ENCODE measurements at places on chromosomes 12 and 14. TPM values are rescaled to one million over a fixed set of nuclear protein-coding genes. Genes with fewer than 3 reads are reported as not detected.

CPNE6 gene
- polyA plus RNA-seq: not detected

OXA1L gene
- polyA plus RNA-seq: 126 TPM

CD4 gene
- polyA plus RNA-seq: not detected

SIX6 gene
- not detected for polyA plus RNA-seq

CNPY2 gene
- 150 TPM for polyA plus RNA-seq

DNA sequence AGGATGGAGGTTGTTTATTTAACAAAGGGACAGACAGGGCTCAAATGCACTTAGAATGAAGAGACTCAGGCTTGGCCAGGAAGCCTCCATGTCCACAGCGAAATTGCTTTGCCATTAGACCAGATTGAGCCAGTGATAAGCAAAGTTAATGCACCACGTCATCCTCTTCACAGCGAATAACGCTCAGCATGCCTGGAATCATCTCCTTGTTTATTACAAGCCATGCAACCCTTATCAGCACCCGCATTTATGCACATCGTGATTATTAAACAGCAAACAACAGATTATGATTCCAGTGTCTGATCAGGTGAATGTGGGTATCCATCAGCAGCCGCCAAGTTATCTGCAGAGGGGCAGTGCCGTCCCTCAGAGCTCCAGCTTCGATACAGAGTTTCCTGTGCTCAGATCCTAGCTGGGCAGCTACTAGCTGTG, 175.0 kb upstream of the TMEM132C start:
- no peak for DNase-seq

GRCh38 chr12:107130830-107131611, 37.7 kb upstream of the CRY1 start:
- DNase-seq: no peak

- DNase-seq: no peak
These were observed 119.2 kb downstream of the TMTC2 start for GRCh38 chr12:82805812-82806497.

DPPA3 gene
- not detected for polyA plus RNA-seq

GRCh38 chr14:102418169-102418852, 55.6 kb downstream of the TECPR2 start:
- DNase-seq: no peak

PMCH gene
- polyA plus RNA-seq: not detected

DNA sequence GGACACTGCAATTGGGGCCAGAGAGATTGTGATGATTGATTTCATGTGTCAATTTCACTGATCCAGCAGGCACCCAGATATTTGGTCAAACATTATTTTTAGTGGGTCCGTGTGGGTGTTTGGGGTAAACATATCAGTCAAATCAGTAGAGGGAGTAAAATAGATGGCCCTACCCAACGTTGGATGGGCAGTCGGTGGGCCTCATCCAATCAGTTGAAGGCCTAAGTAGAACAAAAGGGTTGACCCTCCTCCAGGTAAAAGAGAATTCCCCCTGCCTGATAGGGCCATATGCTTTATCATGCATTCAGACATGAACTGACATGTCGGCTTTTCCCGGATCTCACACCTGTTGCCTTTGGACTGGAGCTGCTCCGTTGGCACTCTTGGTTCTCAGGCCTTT, 195.1 kb upstream of the CAND1 start:
- no peak for DNase-seq

SYNE2 gene
- 2.8 TPM for polyA plus RNA-seq

DNA sequence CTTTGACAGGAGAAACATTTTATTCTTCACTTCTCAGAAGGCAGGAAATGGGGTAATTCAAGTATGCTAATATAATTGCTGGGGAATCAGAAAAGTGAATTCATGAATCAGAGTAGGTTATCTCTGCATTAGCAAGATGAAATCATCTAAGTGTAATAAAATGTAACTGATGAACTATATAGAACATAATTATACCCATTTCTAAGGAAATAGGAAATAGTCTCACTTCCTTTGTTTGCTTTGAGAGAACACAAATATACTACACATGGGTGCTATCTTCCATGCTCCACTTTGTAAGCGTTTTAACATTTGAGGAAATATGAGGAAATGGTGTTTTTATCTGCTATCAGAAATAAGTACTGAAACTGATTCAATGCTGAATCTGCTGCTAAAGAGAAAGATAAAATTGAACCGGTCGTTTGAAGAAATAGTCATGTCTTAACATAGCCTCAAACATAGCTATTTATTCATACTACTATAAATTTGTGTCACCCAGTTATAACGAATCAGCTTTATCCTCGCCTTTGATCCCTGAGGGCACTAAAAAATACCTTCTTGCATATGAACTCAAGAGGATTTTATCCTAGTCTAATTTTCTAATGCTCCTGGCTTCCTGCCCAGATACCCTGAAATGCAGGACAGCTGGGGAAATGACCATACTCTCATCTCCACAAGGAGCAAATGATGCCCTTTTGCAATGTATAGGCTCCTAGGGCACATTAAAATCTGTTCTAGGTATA, 696.0 kb downstream of the C12orf50 start:
- no peak for DNase-seq

ABCC9 gene
- not detected for polyA plus RNA-seq

DNA sequence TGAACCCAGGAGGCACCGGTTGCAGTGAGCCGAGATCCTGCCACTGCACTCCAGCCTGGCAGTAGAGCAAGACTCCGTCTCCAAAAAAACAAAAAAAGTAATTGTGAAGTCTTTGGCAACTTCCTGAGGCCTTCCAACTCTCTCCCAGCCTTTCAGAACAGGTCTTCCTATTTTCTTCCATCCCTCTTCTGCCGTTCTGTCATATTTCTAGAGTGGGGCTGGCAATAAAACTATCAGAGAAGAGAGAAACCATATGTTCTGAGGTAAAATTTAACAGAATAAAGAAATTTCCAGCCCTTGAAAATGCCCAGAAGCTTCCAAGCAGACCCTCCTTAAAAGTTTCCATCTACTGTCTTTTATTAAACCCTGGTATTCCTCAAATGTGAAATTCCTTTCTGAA, 100.4 kb downstream of the HMGA2 start:
- no peak for DNase-seq

ZC2HC1C gene
- polyA plus RNA-seq: 2.7 TPM

DNA sequence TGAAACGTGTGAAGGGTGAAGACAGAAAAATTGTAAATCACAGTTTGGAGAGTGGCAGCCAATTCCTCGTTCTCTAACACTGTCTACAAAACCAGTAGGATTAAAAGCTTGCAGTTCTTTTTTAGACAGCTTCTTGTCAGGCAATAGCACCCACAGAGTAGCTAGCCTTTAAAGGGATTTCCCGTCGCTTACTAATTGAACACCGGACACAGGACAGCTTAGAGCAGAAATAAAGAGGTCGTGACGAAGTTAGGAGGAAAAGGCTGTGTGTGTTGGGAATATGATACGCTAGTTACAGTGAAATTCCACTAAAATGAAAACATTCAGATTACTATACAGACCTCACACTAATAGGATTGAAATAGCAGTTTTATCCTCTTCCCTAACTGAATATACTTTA, 149.1 kb upstream of the FLRT2 start:
- no peak for DNase-seq

DNA sequence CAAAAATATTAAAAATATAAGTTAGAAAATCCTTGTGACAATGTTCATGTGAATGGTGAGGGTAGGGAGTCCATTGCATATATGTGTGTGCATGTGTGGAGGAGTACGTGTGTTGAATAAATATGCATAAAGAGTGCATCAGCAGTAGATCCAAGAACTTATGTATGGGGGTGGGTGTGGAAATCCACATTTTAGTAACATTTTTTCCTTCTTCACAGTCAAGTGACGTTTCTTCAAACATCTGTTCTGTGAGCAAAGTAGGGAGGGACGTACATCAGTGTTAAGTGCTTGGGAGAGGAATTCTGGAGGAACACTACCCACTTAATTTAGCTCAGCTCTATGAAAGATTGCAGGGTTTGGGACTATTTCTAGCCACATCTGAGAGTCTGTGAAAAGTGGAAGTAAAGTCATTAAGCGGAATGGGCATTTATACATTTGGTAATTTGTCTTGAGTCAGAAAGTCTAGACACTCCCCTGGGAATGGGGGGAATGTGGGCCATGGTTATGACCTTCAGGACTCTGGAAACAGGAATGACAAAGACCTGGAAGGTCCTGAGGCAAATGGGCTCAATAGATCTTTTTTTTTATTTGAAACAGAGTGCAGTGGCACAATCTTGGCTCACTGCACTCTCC, 156.4 kb upstream of the PLXNC1 start:
- no peak for DNase-seq

- DNase-seq: no peak
These were observed 266.8 kb downstream of the ADAMTS20 start for GRCh38 chr12:43285159-43285598.

KLHDC1 gene
- 1.2 TPM for polyA plus RNA-seq

DNA sequence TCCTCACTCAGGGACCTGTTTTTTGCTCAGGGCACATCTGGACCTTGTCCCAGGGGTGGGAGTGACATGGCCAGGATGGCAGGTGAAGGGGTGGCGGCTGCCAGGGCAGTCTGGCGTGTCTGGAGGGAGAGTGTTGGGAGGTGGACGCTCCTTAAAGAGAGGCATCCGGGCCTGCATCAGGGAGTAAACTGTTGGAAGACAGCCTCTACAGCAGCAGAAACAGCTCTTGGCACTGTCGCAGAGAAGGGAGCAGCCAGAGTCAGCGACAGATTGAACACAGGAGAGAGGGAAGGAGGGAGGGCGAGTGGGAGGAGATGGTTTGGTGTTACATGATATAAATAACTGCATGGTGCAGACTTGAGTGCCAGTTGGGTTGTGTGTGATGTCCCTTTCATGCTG, 52.8 kb downstream of the IGF1 start:
- DNase-seq: no peak

DNA sequence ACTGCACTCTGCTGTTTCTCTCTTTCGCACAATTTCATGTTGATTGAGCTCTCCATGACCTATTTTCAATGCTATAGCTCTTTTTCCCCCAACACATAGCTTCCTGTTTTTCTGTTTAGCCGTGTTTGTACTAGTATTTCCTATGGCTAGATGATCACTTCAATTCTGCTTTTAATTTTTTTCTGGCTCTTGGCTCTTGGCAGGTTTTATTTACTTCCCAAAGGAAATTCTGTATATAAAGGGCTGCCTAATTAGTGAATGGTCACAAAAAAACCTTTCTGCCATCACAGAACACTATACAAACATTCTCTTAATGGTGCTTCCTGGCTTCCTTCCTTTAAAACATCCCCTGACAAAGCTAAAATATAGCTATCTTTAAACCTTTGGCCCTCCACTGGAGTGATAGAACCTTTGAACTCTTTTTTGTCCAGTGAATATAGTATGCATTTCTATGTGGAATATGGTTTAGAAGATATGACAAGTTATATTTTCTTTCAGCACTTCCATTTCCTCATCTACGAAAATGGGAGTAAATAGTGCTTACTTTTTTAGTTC, 88.2 kb downstream of the RASSF9 start:
- no peak for DNase-seq

GRCh38 chr14:106877517-106877916, 1351.1 kb downstream of the TMEM121 start:
- no peak for DNase-seq

DNA sequence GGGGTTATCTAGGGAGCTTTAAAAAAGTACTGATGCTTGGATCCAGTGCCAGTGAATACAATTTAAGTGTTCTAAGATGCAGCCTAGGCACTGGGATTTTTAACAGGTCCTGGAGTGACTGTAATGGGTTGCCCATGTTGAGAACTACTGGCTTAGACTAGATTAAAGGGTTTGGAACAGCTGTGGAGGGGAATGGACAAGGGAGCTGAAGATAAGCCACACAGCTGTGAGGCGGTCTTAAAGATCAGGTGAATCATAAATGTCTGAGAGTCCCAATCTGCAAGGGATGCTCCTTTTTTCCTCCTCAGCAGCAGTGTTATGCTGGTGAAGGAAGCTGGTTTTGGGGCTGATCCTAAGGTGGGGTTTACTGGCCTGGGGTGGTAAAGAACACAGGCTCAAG, 35.5 kb upstream of the FRMD6 start:
- DNase-seq: no peak

DNA sequence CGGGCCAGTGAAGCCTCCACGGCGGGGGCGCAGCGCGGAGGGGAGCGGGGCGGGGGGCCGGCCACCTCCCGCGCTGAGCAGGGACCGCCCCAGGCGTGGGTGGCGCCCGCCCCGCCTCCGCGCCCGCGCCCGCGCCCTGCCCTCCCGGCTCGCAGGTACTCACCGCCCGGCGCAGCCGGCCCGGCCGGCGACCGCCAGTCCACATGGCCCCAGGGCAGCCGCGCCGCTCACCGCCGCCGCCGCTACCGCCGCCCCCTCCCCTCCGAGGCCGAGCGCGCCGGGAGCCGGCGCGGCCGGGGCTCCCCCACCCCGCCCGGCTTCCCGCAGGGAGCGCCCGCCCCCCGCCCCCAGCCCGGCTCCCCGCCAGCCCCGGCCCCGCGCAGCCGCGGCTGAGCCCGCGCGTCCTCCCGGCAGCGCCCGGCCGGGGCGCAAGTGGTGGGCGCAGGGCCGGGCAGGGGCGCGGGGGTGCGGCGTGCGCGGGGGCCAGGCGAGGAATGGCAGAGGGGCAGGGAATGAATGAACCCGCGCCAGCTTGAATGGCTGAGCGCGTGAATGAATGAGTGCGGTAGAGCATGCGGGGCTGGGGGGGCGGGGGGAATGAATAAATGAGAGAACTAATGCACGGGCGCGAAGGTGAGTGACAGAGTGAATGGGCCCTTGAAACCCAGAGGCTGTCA, at the start of gene BEGAIN:
TSS of gene BEGAIN (minus strand) at position 332 of the 677 bp plus-strand sequence. CDS start at position 205, 127 bp downstream.
- peak; percentile 31 for DNase-seq

DNA sequence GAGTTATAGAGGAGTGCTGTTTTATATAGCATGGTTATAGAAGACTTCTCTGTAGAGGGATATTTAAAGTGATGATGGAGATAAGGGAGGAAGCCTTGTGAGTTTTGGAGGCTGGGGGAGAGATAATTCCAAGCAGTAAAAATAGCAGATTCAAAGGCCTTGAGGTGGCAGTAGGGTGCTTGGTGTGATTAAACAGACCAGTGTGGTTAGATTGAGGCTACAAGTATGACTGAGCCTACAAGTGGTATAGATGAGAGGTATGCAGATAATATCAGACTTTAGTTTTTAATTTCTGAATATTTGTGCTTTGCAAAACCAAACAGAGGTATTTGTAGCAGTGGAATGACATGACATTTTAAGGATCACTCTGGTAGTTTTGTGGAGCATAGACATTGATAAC, 20.3 kb downstream of the FANCM start:
- no peak for DNase-seq

GRCh38 chr14:50874757-50875156, 2.9 kb downstream of the ABHD12B start:
- no peak for DNase-seq

SLC6A12 gene
- 3.9 TPM for polyA plus RNA-seq

- DNase-seq: peak; percentile 32
These were observed 192.0 kb downstream of the TTC7B start for GRCh38 chr14:90624227-90624626.

DNA sequence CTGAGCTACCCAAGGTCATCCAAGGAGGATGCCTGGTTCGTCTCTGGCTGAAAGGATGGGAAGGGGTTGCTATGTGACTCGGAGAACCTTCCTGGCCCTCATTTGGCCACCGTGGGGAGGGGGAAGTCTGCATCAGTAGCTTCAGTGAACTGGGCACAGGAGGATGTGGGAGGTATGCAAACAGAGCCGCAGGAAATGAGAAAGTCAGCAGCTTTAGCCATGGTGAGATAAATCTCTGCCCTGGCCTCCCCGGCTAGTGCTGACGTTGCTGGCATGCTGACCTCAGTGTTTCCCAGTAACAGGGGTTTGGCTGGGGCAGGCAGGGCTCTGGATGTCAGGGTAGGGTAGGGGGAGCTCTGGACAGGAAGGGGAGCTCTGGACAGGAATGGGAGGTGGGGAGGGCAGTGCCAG, 2.3 kb upstream of the CEBPE start:
- DNase-seq: no peak

GRCh38 chr14:73877790-73878189, 8.9 kb upstream of the ZNF410 start:
- DNase-seq: no peak

- peak; percentile 26 for DNase-seq
These were observed 101.5 kb downstream of the GPR135 start for GRCh38 chr14:59363531-59364226.

NEK9 gene
- polyA plus RNA-seq: 51.1 TPM
